Chondrocyte (in vitro differentiated cells): ENCODE measurements at places on chromosomes 3 and 15. TPM values are rescaled to one million over a fixed set of nuclear protein-coding genes. Genes with fewer than 3 reads are reported as not detected.

Gene ILDR1
- total RNA-seq: not detected in 3 replicates

Gene OCA2
- total RNA-seq: 0.75 to 3.3 TPM (median 0.82 TPM) in 3 replicates

- peaks cover 19% of the 10 kb centered on the region for H3K4me1 ChIP-seq
- DNase-seq: no peak
- no peaks in the 10 kb centered on the region for H3K27me3 ChIP-seq
- no peak overlapping the region for H3K4me3 ChIP-seq
Measured at GRCh38 chr3:183247011-183247589, 6.0 kb upstream of the B3GNT5 start.

DNA sequence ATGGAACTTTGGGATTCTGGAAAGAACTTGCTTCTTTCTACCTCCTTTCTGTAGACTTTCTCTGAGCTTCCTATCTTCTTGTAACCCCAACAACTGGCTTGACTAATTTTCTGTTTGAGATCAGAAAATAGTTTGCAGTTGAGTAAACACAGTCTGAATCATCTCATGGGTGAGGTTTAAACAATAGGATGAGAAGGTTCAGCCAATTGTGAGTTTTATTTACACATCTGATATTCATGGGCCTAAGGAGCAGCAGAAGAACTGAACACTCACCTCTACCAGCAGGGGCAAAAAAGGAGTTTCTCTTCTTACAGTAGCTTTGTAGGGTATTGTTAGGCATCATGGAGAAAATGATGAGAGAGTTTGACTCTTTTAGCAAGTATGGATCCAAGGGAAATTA lies 54.2 kb downstream of the DTWD1 start:
- no peak overlapping the region for H3K27ac ChIP-seq
- DNase-seq: no peak
- H3K4me1 ChIP-seq: peaks cover 3% of the 10 kb centered on the region
- no peak overlapping the region for H3K4me3 ChIP-seq
- H3K36me3 ChIP-seq: no peaks in the 10 kb centered on the region
